Activated CD8-positive, alpha-beta memory T cell treated with anti-CD3 and anti-CD28 coated beads, Interleukin-2, amount 50 U/mL, for 4 hours (primary cell): ENCODE measurements at places on chromosomes 16 and 17.

GRCh38 chr17:45783593-45784292 lies 377 bp upstream of the CRHR1 start:
- no peak for DNase-seq

GRCh38 chr16:10888320-10888937 lies 11.4 kb downstream of the CIITA start:
- DNase-seq: no peak

DNA sequence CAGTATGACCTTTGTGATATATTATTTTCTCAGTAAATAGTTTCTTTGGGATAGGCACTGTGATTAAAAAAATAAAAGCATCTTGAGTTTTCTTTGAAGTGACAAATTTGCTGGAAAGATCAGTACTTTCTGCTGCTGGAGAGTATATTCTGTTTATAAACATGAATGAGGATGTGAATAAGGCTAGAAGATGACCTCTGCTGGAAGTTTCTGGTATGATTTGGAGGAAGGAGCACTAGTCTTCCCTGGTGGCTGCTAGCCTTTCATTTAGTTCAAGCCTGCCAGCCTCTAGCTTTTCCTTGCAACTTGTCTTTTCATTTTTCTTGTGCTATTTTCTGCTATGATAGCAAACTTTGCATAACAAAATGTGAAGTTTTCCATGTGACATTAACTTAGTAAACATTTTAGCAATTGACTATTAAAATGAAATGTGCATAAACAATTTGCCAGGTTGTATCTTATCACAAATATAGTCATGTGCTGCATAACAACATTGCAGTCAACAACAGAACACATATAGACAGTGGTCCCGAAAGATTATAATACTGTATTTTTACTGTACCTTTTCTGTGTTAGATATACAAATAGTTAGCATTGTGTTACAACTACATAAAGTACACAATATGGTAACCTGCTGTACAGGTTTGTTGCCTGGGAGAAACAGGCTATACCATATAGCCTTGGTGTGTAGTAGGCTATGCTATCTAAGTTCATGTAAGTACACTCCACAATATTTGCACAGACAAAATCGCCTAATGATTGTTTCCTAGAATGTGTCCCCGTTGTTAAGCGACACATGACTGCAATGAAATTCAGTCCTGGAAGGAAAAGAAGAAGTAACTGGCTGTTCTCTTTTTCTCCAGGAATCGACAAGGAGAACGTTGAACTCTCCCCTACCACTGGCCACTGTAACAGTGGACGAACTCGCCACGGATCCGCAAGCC lies 18.1 kb upstream of the RAB11FIP4 start:
- DNase-seq: no peak

DNA sequence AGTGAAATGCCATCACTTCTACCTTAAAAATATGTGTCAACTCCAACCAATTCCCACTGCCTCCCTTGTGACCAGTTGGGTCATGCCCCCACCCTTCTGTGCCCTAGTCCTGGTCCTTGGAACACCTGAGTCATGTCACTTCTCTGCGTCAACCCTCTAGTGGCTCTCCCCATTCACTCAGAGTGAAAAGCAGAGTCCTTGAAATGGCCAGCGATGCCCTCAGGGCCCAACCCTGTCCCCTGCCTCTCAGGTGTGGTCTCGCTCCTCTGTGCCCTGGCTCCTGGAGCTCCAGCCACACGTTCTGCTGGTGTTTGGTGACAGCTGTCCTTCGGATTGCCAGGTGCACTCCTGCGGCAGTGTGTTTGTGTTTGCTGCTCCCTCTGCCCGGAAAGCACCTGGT lies 89.2 kb downstream of the SPECC1 start:
- DNase-seq: no peak

DNA sequence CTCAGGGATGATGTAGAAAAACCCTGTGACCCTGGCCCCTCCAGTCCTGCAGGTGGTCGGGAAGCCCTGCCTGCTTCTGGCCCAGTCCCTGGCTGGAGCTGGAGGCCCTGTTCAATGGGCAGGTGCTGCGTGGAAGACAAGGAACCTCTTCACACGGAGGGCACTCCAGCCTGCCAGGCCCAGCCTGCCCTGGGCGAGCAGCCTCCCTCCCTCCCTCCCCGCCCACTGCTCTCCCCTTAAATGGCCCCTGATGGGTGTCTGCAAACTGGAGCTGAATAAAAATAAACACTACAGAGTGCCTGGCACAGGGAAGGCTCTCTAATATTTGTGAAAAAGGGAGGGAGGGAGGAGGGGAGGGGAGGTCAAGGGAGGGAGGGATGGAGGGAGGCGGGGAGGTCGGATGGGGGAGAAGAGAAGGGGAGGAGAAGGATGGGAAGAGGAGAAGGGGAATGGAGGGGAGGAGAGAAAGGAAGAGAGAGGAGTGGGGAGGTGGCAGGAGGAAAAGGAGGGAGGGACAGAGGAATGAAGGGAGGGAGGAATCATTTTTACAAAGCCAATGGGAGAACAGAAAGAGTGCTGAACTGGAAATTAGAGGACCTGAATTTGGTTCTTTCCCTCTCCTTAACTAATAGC lies 222.8 kb upstream of the TNRC6C start:
- DNase-seq: no peak
